ENCODE measurements at places on chromosomes 3 and 15.

GRCh38 chr3:194103983-194104751 lies 31.8 kb upstream of the HES1 start:
- DNase-seq, result no peak

DNA sequence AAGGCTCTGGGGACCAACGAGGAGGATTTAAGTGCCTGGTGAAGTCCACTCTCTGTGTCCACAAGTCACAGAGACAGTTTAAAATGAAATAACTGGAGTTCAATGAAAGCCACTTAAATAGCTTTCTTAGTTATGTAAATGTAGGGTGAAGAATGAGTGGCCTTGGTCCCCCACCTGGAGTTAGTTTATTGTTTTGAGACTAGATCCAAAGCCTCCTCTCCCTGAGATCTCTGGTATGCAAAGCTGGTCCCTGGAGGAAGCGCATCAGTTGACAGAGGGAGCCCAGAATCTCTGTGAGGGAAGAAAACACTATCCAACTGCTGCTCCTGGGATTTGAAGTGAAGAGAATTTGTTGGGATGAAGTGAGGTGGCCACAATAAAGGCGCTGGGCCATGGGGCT lies 40.5 kb downstream of the EXOG start:
- no peak for DNase-seq

DNA sequence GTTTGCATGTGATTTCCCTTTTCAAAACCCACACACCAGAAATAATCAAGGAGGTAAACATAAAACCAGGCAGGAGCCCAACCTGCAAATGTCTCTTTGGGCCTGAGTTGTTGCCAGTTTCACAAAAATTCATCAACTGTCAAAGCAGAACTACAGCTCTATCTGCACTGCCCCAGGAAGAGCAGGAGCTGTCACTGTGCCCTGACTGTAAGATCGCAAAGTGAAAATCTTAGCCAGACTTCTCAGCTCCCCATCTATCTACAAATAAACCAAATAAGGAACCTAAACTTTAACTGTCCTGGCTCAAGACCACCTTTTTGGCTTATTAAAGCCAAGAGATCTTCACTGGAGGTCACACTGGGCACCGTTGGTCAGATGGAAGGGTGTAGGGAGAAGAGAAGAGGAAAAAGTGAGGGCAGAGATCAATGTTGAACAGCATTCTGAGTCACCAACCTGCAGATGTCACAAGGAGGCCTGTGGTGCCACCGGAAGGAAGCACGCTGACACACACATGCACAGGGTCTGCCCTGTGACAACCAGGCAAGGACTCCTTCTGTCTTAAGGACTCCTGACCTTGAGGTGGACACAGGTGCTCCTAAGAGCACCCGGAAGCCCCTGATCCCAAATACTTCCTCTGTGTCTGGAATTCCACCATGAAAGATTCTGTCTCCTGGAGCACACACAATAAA lies 58.7 kb downstream of the RPN1 start:
- DNase-seq, result no peak

DNA sequence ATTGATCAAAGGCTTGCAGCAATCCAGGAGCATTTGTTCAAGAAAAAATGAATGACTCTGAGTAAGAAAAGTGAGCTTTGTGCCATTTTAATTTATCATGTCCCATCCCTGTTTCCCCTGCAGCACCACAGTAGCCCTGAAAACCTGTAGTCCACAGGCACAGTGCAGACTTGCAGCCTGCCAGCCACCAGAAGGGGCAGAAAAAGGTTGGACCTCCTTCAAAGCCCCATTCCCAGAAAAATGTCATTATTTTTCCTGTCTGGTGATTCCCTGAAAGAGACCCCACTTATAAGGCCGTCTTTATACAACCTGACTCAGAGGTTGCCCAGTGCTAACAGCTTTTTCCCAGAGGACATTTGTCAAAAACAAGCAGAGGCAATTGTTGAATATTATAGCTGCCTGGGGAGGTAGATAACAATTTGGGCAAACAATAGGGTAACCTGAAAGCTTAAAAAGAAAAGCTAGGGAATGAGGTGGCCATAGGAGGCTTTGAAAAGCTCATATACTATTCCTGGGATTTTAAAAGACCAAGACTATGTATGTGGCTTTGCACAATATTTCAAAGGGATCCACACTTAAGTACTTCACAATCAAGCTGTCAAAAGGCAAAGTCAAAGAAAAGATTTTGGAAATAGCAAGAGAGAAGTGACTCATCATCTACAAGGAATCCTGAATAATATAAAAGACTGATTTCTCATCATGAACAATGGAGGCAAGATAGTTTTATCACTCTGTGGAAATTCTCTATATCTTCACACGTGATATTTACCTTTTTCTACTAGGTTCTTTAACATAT lies 136.8 kb upstream of the PLXNA1 start:
- no peak for DNase-seq

DNA sequence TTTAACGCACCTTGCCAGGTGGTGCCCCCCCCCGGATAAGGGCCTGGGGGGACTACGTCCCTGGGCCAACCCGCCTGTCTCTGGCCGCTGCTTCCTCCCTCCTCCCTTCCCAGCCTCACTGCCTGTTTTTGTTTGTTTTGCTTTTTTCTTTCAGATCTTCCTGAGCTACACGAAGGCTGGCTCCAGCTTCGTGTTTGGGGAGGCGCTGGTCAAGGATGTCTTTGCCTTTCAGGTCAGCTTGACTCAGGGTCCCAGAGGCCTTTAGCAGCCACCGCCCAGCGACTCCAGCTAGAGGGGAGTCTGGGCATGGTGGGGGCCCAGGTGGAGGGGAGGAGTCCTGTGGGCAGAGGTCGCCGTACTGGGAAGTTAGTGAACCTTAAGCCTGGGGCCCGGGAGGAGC lies 24.1 kb downstream of the SLC28A1 start:
- DNase-seq, result no peak

GRCh38 chr15:68542771-68543164 lies 36.0 kb upstream of the CORO2B start:
- no peak for DNase-seq

DNA sequence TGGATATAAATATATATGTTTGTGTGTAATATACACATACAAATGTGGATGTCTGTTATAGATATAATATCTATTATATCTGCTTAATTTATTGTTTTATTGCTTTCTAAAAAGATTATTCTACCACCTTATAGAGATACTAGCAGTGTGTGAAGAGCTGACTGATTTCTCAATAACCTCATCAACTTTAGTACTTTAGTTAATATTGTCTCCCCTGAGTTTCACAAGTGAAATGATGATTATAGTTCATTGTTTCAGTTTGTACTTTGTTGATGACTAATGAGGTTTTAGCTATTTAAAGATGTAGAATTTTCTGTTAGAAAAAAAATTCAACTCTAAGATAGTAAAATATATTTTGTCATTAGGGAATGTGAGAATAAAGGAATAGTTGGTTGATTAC lies 11.4 kb downstream of the RSRC1 start:
- no peak for DNase-seq

- DNase-seq, result no peak
Measured at GRCh38 chr15:75542386-75542797, 36.7 kb downstream of the PTPN9 start.

DNA sequence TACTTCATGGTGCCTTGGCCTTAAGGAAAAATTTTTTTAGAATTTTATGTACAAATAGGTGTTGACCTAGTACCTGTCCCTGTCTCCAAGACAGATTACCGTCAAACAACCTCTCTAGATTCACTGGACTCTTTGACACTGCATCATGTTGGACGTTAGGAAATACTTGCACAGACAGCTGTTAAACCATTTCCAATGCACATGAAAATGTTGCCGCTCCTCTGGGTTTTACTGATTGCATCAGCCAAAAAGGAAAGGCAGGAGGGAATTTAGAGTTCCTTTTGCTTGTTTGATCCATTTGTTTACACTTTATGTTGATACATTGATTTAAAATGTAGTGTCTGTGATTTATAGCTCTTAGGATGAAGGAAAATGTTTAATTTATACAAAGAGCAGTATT lies 14.5 kb downstream of the TMEM41A start:
- DNase-seq, result no peak

DNA sequence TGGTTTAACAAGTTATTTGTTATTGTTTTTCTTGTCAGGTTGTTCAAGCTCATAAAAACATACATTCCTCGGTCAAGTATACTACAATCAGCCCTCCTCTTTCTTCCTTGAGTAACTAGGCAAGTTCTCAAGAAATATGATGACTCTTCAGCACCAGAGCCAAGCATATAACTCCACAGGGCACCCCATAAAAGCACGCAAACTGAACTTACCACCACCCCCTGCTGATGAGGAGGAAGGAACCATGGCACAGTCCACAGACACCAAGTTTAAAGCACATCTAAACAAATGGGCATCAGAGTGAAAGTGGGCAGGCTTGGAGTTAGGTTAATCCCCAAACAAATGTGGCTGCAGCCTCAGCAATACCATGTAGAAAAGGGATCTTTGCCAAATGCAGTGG lies 5.3 kb downstream of the IP6K2 start:
- DNase-seq, result no peak

- no peak for DNase-seq
Measured at GRCh38 chr15:78810362-78811123, 721 bp downstream of the ADAMTS7 start.

- no peak for DNase-seq
Measured at GRCh38 chr15:45669422-45669821, 34.6 kb downstream of the SQOR start.

DNA sequence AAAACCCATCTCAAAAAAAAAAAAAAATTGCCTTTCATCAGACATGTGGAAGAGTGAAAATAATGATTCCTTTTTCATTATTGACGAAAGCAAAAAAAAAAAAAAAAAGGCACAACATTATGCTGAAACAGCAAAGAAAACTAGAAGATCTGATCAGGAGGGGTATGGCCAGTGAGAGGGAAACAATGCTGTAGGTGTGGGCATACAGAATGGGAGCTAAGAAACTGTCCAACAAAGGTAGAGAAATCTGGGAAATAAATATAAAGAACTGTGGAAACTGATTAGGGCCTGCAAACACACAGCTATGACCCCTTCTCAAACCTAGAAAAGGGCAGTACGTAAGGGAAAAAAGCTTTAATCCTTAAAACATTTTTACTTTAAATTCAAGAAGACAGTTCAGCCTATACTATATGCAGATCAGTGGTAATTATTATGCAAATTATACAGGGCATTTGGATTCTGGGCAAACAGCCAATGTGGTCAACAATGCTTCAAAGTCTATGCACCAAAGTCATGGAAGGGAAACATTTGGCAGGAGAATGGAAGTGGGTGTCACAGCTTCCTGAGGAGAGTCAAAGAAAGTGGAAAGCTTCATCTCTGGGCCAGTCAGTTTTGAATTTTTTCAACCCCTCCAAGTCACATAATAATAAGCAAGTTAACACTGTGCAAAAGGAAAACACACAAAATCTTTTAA lies 68.3 kb upstream of the SLC12A8 start:
- DNase-seq, result no peak

- DNase-seq, result no peak
Measured at GRCh38 chr15:60343221-60343970, 54.4 kb downstream of the ANXA2 start.

- no peak for DNase-seq
Measured at GRCh38 chr15:40287968-40288367, 5.1 kb upstream of the ANKRD63 start.

All from stimulated activated CD4-positive, alpha-beta T cell treated with anti-CD3 and anti-CD28 coated beads, TNF-alpha, amount 100 ng/mL, for 4 hours (primary cell).